NCI-H1694 (cell line): ENCODE measurements at places on chromosomes 16 and 17.

DNA sequence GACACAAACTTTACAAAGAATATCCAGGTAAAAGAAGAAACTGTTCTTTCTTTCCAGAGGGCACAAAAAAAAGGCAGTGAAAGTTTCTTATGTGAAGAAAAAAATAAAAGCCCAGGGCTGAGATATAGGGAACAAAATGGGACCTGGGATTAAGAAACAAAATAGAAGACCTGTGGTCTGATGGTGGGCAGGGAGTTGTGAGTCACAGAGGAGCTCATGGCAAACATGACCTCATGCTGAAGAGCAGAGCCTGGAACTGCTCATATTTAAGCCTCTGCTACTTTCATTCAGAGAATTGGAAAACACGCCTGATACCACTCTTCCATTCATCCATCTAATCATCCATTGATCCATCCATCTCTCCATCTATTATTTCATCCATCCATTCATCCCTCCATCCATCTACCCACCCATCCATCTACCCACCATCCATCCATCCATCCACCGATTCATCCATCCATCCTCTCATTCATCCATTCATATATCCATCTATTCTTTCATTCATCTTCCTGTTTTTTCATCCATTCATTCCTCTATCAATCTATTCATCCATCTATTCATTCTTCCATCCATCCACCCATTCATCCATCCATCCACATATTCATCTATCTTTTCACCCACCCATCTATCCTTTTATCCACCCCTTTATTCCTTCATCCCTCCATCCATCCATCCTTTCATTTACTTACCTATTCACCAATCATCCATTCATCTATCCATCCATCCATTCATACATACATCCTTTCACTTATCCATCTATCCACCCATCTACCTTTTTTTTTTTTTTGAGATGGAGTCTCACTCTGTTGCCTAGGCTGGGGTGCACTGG is 30.0 kb downstream of the WFDC1 start:
- DNase-seq = no peak

GRCh38 chr16:89897204-89897603 is 21.5 kb upstream of the MC1R start:
- DNase-seq = no peak

GRCh38 chr16:17230932-17231581 is 239.7 kb downstream of the XYLT1 start:
- no peak for DNase-seq

DNA sequence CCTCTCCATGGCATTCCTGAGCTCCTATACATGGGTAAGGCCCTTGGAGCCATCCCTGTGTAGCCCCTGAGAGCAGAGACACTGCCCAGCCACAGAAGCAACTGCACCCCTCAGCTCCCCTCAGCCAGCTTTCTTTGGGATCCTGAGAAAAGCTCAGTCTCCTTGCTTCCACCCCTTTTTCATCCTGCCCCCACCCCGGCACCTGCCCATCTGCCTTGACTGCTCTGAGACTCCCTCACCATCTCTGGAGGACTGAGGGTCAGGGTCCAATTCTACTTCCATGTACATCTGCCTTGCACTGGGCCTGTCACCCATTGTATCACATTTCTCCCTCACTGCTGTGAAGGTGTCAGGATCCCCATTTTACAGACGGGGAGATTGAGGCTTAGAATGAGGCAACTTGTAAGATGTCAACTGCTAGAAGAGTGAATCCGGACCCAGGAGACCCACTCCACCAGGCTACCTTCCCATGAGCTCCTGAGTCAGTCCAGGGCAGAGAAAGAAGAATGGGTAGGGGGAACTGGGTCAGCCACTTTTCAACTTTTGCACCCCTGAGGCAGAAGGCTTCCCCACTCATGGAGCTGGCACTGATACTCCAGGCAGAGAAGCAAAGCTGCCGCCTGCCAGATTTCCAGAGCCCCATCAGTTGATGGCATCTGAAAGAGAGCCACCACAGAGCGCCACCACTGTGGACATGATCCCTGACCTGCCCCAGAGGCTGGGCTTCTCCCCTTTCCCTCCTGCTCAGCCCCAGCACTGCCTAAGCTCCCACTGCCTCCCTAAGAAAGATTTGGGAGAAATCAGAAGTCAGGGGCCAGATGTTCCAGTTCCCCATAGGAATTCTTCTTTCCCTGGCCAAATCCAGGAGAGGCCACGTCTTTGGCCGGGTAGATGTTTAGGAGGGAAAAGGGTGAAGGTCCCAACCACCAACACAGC is 135.4 kb downstream of the TMEM132E start:
- no peak for DNase-seq

DNA sequence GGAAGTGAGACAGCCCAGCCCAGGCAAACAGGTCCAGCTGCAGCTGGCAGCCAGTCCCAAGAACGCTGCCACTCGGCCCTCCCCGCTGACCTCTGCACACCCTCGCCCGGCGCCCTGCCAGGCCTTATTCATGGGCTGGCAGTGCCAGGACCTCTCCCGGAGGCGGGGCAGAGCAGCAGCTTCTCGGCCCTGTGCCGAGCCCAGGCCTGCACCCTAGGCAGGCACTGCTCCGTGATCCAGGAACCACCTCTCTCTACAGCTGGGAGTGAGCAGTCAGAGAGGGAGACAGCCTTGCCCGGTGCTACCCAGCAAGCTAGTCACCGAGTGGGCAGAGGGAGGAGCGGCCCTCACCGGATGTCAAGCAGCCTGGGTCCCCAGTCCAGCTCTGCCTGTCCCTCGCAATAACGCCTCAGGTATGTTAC is 79.9 kb upstream of the CBX4 start:
- DNase-seq = no peak

DNA sequence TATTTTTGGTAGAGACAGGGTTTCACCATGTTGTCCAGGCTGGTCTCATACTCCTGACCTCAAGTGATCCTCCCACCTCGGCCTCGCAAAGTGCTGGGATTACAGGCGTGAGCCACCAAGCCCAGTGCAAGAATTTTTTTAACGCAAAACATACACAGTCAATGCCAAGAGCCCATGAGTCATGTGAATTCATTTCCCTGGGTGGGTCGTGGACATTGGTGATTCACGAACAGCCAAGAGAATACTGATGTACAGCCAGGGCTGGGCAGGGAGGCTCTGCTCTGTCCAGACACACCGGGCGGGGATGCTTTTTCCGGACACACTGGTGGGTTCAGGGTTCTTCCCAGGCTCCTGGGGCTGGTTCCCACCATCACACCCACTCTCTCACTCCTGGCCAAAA is 17.7 kb downstream of the SLC38A8 start:
- DNase-seq = no peak

GRCh38 chr17:45851464-45851863 is 6.8 kb downstream of the SPPL2C start:
- no peak for DNase-seq

DNA sequence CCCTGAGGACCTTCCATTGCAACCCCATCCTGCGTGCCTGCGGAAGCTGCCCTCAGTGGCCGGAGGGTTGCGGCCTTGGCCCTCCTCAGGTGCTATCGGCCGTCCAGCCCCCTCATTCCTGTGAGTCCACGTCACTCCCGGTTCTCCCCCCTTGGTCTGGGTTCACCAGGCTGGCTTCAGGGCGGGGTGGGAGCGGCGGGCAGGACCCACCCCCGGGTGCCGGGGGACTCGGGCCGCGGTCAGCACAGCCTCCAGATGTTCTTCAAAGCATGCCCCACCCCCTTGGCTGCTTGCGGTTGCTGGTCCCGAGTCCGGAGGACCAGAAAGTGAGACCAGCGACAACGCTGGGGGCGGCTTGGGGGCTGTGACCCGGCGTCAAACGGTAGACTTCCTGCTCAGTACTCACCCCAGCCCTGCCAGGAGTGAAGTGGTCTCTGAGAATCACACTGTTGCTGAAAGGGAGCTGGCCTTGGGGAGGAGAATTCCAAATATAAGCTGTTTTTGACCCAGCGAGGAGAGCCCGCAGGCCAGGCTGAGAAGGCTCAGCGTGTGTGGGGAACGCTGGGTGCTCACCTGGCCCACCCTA is 4.5 kb downstream of the ZNF469 start:
- no peak for DNase-seq

DNA sequence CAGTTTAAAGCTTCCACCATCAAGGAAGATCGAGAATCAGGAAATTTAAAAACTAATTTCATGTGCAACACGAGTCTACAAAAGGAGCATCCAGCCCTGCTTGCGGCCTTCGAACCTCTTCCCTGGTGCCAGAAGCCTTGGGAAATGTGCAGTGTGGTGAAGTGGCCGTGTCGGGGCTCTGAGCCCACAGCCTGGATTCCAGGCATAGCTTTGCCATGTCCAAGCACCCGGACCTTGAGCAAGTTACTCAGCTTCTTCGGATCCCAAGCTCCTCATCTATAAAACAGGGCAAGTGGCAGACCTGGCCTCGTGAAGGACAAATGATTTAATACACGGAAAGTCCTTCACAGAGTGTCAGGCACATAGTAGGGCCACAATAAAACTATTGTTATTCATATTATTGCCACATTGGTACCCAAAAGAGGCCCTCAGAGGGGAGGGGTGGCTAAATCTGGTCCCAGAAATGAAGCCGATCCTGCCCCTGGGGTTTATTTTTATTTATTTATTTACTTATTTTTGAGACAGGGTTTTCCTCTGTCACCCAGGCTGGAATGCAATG is 34.8 kb downstream of the COTL1 start:
- no peak for DNase-seq

DNA sequence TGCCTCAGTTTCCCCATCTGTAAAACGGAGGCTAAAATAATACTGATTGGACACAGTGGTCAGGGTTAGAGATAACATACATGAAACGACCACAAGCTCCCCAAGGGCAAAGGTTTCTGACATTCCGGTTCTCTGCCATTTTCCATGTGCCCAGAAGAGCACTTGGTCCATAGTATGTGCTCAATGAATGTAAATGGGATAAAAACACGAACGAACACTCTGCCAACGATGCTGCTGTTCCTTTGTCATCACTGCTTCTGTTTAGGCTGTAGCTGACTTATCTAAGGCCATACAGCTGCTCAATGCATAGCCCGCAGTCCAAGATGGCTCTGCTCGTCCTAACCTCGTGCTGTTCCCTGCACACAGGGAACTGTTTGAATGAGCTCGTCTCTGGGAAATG is 102.0 kb downstream of the RMI2 start:
- no peak for DNase-seq

DNA sequence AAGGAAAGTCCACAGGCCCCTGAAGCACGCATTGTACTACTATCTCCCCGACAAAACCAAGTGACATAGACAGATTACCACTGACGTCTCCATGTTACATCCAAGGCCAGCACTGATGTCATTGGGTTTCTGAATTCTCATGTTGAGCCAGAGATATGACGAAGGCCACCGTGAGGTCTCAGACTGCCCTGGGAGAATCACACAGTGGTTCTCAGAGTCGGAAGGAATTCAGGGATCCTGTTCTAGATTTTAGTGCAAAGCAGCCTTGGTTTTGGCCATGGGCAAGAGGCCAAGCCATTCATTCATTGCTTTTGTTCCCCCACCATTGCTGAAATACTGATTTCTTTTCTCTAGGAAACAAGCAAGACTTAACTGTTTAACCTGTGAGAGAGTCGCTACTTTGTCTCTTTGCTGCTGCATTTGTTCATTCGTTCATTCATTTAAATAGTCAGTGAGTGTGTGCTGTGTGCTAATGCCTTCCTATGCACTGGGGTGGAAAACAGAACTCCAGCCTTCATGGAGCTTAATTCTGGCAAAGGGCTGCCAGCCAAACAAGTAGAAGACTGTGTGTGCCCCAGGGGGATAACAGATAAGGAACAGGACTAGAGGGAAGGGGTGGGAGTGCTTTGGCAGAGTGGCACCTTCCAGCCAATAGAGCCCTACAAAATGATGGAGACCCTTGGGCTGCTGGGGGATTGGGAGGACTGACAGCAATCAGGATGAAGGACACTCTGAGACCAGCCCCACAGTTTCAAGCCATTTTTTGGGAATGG is 222.3 kb downstream of the MSI2 start:
- DNase-seq = no peak

DNA sequence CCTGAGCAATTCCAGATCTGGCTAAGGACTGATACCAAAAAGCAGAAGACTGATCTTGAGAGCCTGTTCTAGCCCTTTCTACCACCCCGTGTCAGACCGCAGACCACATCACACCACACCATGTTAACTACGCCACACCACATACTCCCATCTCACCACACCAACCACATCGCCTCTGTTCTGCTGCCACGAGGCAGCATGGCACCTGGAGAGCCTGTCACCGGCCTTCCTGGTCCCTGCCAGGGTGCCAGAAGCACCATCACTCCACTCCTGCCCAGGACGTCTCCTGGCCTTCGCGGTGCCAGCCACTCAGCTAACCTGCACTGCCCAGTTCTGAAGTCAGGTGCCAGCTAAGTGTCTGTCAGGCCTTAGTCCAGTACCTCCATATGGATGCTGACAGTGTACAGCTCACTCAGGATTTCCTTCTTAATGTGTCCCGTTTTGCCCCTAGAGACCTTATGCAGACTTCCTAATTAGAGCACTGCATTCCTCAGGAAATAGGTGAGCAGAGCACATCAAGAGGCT is 37.2 kb upstream of the BCAR1 start:
- no peak for DNase-seq

DNA sequence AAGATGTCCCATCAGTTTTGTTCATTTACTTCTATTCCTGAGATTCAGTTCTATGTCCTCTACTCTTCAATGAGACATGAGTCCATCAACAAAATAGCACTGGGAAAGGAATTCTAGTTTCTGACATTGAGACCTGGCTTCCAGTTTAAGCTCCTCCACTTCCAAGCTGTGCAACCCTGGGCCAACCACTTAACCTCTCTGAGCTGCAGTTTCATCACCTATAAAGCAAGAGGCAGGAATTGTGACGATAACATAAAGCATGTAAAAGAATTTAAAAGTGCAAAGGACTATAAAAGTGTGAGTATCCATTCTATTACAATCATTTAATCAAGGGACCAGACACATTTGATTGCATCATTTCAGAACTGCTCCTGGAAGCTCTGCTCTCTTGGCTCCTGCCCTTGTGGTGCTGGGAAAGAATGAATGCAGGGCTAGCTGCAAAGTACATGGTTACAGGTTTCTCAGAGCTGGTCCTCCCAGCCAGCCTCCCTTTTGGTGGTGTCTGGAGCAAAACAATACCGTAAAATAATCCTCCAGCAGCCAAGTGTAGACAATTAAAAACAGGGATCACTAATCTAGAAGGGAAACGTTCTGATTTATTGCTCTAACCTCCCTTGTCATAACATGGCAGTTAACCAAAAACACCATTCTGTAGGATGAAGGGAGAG is 113.9 kb downstream of the VPS53 start:
- no peak for DNase-seq

- DNase-seq = peak; percentile 75
Observed at GRCh38 chr16:85151603-85152413, 39.5 kb upstream of the CIBAR2 start.

GRCh38 chr16:63185235-63185780 is 1149.1 kb upstream of the CDH8 start:
- DNase-seq = no peak

DNA sequence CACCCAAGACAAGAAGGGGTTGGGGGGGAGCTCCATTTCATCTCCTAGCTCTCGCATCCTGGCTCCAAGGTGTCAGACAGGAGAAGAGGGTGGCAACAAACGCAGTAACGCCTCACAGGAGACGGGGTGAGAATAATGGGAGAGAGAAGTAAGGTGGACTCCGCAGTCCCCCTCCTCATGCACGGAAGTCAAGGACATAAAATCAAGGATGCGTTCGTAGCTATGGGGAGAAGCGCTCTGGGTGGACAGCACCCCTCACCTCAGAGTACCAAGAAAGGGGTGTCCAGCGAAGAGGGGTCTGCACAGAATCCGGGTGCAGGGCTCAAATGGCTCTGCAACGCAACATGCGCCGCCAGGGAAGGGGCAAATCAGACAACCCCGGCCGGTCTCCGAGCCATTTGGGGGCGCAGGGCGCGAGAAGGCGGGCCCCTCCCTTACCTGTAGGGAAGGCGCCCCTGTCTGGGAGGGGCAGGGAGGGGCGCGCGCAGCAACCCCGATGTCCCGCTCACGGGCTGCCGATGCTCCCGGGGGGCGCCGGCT is 555 bp downstream of the HDAC5 start:
- no peak for DNase-seq
